ENCODE measurements at places on chromosomes 2 and 18. TPM values are rescaled to one million over a fixed set of nuclear protein-coding genes. Genes with fewer than 3 reads are reported as not detected.
A peak's percentile ranks its signal among the peaks of the same experiment; 100 is the strongest.

Gene PAPOLG
- 9.4 TPM for polyA plus RNA-seq

DNA sequence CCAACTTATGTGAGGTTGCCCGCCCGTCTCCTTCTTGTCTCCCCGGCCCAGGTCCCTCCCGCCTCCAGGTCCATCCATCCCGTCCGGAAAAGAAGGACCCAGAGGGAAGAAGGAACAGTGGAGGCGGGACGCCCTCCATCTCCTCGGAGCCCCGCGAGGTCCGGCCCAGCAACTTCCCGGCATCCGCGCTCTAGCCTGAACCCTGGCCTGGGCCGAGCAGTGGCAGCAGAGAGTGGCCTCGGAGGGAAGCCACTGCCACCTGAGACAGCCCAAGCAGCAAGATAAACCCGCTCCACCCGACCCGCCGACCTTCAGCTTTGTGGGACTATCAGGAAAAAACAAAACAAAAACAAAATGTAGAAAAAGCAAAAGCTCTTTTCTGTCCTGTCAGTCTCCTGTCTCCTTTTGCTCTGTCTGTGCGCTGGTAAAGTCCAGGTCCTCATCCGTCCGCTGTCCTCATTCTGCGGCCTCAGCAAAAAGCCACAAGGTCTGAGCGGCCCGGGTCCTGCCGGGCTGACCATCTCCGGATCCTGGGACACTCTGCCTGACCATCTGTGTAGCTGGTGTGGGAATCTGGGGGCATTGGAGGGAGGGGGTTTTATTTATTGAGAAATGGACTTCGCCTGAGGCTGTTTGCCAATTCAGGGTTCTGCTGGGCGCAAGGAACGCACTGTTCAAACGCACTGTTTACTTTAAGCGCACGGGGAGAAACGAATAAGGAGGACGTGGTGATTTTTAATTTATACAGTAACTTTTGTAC lies 3.1 kb downstream of the DLX1 start:
- no peaks in the 10 kb centered on the region for H3K36me3 ChIP-seq
- H3K27me3 ChIP-seq = peaks cover 2% of the 10 kb centered on the region
- H3K4me1 ChIP-seq = peaks cover 42% of the 10 kb centered on the region
- no peak overlapping the region for H3K27ac ChIP-seq
- no peak overlapping the region for H3K4me3 ChIP-seq

DNA sequence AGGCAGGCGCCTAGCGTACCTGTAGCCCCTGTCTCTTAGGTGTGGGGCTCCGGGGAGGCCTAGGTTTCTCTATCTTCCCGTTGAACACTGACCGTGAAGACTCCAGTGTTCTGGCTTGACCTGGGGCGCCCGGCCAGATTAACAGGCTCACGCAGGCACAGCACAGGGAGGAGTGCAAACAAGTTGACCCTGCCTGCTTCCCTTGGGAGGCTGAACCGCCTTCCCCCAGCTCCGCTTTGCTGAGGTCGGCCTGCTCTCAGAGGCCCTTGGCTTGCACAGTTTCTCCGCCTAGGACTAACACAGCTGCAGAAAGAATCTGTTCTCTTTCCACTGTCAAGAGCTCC lies 567 bp downstream of the PCYOX1 start:
- H3K27me3 ChIP-seq = no peaks in the 10 kb centered on the region
- H3K36me3 ChIP-seq = no peaks in the 10 kb centered on the region
- DNase-seq = no peak
- no peak overlapping the region for H3K27ac ChIP-seq

Gene TFCP2L1
- polyA plus RNA-seq = 0.03 TPM

Gene APCDD1
- polyA plus RNA-seq = 0.79 TPM

Gene INHBB
- 0.03 TPM for polyA plus RNA-seq

GRCh38 chr2:73212448-73213176 lies 1.4 kb upstream of the SMYD5 start:
- H3K27ac ChIP-seq = no peak overlapping the region
- no peak overlapping the region for H3K4me3 ChIP-seq
- H3K27me3 ChIP-seq = no peaks in the 10 kb centered on the region
- no peaks in the 10 kb centered on the region for H3K36me3 ChIP-seq

- no peak for DNase-seq
- H3K4me1 ChIP-seq = no peaks in the 10 kb centered on the region
- H3K27me3 ChIP-seq = no peaks in the 10 kb centered on the region
Measured at GRCh38 chr2:227204452-227204851, 40.0 kb downstream of the COL4A3 start.

- no peak for DNase-seq
- H3K27me3 ChIP-seq = no peaks in the 10 kb centered on the region
- H3K27ac ChIP-seq = no peak overlapping the region
- no peak overlapping the region for H3K4me3 ChIP-seq
Measured at GRCh38 chr2:180840641-180841040, 139.8 kb upstream of the UBE2E3 start.

Gene SOX11
- polyA plus RNA-seq = 0.01 TPM

DNA sequence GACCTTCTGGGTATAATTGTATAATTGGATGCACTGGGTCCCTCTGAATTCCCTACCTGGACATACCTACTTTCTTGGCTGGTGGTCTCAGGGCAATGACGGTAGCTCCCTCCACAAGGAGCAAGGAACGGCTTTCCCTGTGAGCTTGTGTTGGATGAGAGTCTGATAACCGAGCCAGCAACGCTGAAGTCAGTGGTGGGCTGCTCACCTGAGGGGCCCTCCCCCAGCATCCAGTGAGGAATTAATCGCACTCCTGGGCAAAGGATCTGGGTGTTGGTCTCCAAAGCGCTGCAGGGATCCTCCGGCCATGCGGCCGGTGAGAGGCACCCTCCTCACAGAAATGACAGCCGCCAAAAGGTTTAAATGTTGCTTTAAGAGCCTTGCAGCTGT lies 47.1 kb downstream of the LONRF2 start:
- H3K4me1 ChIP-seq = no peaks in the 10 kb centered on the region
- no peak overlapping the region for H3K27ac ChIP-seq
- no peak overlapping the region for H3K4me3 ChIP-seq
- H3K27me3 ChIP-seq = peaks cover 3% of the 10 kb centered on the region
- no peaks in the 10 kb centered on the region for H3K36me3 ChIP-seq

GRCh38 chr18:76846217-76846616 lies 23.9 kb downstream of the ZNF236 start:
- H3K27ac ChIP-seq = no peak overlapping the region
- no peak overlapping the region for H3K4me3 ChIP-seq
- H3K4me1 ChIP-seq = no peaks in the 10 kb centered on the region
- no peaks in the 10 kb centered on the region for H3K27me3 ChIP-seq
- DNase-seq = no peak

DNA sequence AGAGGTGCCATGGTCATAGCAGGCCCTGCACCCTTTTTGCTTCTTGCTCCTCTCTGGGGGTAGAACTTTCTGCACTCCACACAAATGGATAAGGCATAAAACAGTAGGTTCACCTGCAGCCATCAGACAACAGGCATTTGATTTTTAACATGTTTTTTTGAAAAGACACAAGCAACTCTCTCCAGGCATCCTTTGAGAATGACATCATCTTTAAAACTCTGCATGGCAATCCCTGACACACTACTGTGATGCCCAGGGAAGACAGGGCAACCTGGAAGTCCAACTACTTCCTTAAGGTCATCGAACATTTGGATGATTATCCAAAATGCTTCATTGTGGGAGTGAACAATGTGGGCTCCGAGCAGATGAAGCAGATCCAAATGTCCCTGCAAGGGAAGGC lies 82.8 kb downstream of the SKA1 start:
- H3K4me3 ChIP-seq = no peak overlapping the region
- no peaks in the 10 kb centered on the region for H3K27me3 ChIP-seq
- no peak for DNase-seq

GRCh38 chr2:25567406-25567805 lies 106.0 kb downstream of the DTNB start:
- peak; percentile 71 for DNase-seq
- peaks cover 17% of the 10 kb centered on the region for H3K4me1 ChIP-seq
- no peak overlapping the region for H3K4me3 ChIP-seq
- no peaks in the 10 kb centered on the region for H3K27me3 ChIP-seq

DNA sequence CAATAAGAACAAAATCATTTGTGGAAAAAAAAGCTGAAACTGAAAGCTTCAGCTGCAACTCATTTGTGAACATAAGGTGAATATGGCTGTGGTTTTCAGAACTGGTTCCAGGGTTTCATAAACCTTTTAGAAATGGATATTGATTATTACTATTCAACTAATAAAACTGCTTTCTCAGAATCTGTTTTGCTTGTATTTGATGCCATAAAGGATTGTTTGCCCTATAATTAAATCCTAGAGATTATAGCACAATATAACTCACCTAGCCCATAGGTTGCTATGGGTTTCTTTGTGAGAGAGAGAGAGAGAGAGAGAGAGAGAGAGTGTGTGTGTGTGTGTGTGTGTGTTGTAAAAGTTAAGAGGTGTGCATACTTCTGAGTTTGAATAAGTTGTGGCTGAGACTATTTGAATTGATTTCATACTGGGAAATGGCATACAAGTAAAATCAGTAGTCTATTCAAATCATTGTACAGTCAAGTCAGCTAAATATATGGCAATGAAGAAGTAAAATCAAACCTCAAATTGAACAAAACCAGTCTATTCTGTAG lies 339.2 kb downstream of the ARHGAP15 start:
- H3K27ac ChIP-seq = no peak overlapping the region
- no peak overlapping the region for H3K4me3 ChIP-seq
- H3K36me3 ChIP-seq = peaks cover 2% of the 10 kb centered on the region
- no peaks in the 10 kb centered on the region for H3K27me3 ChIP-seq

GRCh38 chr2:37686792-37687526 lies 15.5 kb upstream of the CDC42EP3 start:
- no peak overlapping the region for H3K27ac ChIP-seq
- H3K36me3 ChIP-seq = no peaks in the 10 kb centered on the region
- no peaks in the 10 kb centered on the region for H3K27me3 ChIP-seq
- peaks cover 9% of the 10 kb centered on the region for H3K4me1 ChIP-seq

- no peaks in the 10 kb centered on the region for H3K27me3 ChIP-seq
- no peaks in the 10 kb centered on the region for H3K36me3 ChIP-seq
- H3K4me1 ChIP-seq = no peaks in the 10 kb centered on the region
- H3K27ac ChIP-seq = no peak overlapping the region
- no peak for DNase-seq
Measured at GRCh38 chr2:240964704-240965295, 33.6 kb upstream of the SNED1 start.

Gene TPGS2
- polyA plus RNA-seq = 45.2 TPM

GRCh38 chr2:239715606-239716005 lies 309.5 kb downstream of the NDUFA10 start:
- no peak overlapping the region for H3K27ac ChIP-seq
- H3K27me3 ChIP-seq = no peaks in the 10 kb centered on the region
- no peak for DNase-seq
- H3K4me1 ChIP-seq = no peaks in the 10 kb centered on the region
- no peaks in the 10 kb centered on the region for H3K36me3 ChIP-seq

DNA sequence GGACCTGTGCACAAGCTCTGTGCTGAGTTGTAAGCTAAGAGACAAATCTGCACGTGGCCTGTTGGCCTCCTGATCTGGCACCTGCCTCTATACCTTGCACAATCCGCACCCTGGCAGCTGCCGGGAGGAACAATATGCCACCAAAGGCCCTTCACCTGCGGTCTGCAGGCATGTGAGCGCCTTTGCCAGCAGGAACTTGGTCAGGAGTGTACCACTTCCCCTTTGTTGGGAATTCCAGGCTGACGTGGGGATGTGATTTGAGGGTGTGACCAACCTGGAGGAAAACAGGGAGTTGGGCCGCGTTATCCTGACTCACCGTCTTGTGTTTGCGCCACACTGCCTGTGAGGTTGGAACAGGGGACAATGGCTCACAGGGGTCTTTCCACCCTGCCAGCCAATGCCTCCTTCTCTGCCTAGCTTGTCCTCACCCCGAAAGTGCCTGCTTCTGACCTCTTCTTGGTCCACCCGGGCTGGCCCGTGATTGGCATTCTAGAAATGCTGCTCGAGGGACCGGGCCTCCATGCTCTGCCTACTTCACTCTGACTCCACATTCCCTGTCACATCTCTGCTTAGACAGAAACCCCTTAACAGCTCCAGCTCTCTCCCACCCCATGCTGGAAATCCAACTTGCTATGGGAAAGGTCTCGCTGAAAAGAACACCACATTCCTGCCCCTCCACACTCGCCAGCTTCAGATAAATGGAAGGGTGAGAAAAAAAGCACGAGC lies 67.1 kb upstream of the MAP4K4 start:
- no peaks in the 10 kb centered on the region for H3K36me3 ChIP-seq
- H3K27me3 ChIP-seq = no peaks in the 10 kb centered on the region
- H3K27ac ChIP-seq = no peak overlapping the region
- H3K4me3 ChIP-seq = no peak overlapping the region
- H3K4me1 ChIP-seq = peaks cover 3% of the 10 kb centered on the region

DNA sequence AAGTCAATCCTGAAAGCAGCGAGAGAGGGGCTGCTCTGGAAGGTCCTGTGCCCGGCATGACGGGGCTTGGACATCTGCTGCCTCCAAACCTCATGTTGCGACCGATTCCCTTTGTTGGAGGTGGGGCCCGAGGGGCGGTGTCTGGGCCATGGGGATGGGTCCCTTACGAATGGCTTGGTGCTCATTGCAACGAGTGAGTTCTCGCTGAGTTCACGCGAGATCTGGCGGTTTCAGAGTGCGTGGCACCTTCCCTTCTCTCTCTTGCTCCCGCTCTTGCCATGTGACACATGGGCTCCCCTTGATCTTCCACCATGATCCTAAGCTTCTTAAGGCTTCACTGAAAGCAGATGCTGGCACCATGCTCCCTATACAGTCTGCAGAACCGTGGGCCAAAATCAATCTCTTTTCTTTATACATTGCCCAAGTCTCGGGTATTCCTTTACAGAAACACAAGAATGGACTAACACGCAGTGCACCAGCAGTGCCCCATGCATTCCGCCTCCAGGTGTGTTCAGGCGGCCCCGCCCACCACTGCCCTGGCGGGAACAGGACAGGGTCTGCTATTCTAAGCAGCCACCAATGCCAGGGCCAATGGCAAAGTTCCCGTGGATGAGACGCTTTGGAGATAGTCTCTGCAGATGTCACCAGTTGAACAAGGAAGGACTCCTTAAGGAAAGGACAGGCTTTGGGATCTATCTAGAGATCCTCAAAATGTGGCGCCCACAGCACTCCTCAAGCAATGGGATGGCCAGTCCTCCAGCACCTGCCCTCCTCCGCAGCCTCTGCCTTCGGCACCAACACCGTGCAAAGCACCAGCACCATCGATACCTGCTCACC lies 63.4 kb downstream of the ZNF516 start:
- H3K4me1 ChIP-seq = no peaks in the 10 kb centered on the region
- DNase-seq = no peak
- H3K27me3 ChIP-seq = no peaks in the 10 kb centered on the region
- H3K36me3 ChIP-seq = no peaks in the 10 kb centered on the region
- no peak overlapping the region for H3K27ac ChIP-seq

DNA sequence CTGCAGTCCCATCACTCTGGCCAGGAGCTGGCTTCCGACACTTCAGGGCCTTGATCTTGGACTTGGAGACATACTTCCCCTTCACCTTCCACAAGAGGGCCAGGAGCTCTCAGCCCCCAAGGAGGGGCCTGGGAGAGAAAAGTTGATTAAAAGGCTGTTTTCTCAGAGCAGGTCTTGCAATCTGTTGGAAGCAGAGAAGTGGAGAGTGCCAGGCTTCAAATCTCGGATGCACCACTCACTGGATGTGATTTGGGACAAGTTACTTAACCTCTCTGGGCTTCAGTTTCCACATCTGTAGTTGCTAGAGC lies 255.3 kb downstream of the CYP26B1 start:
- no peaks in the 10 kb centered on the region for H3K4me1 ChIP-seq
- no peak overlapping the region for H3K4me3 ChIP-seq
- no peak for DNase-seq
- H3K27ac ChIP-seq = no peak overlapping the region

Gene RUFY4
- polyA plus RNA-seq = 0.34 TPM

Gene FBXO15
- 1.6 TPM for polyA plus RNA-seq

Gene UCN
- polyA plus RNA-seq = 4.5 TPM

GRCh38 chr2:12257476-12257875 lies 459.3 kb upstream of the TRIB2 start:
- no peak overlapping the region for H3K27ac ChIP-seq
- DNase-seq = no peak
- H3K4me1 ChIP-seq = peaks cover 3% of the 10 kb centered on the region
- no peaks in the 10 kb centered on the region for H3K36me3 ChIP-seq
- H3K27me3 ChIP-seq = no peaks in the 10 kb centered on the region
- H3K4me3 ChIP-seq = no peak overlapping the region

Gene GLI2
- polyA plus RNA-seq = not detected

Gene TLK1
- 13.8 TPM for polyA plus RNA-seq

Gene UGT1A6
- not detected for polyA plus RNA-seq

Gene ANKRD62
- not detected for polyA plus RNA-seq

Data from B cell (primary cell).